Osteocyte (in vitro differentiated cells): ENCODE measurements at places on chromosomes 1 and 21. TPM values are rescaled to one million over a fixed set of nuclear protein-coding genes. Genes with fewer than 3 reads are reported as not detected.

DNA sequence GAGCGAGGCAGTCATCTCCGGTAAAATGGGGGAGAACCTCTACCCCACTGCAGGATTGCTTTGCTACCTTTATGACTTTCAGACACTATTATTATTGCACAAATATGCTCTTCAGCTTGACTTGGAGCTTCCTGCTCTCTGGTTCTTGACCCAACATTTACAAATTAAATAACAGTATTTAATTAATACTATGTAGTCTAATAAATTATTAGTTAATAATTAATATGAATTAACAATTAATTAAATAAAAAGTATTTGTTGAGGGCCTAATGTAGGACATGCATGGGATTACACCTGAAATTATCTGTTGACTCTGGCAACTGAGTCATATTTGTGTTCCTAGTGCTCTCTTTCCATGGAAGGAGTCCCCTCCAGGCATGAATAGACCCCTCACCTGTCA lies 359.9 kb downstream of the SIPA1L2 start:
- no peak for DNase-seq
- H3K27ac ChIP-seq: no peak overlapping the region
- H3K4me1 ChIP-seq: peaks cover 16% of the 10 kb centered on the region
- no peaks in the 10 kb centered on the region for H3K36me3 ChIP-seq
- no peaks in the 10 kb centered on the region for H3K27me3 ChIP-seq
- no peak overlapping the region for H3K4me3 ChIP-seq

The SLFNL1 gene
- total RNA-seq: 0.29 and 0.30 TPM in 2 replicates

- no peaks in the 10 kb centered on the region for H3K36me3 ChIP-seq
- H3K4me3 ChIP-seq: no peak overlapping the region
- no peaks in the 10 kb centered on the region for H3K27me3 ChIP-seq
- DNase-seq: no peak
Measured at GRCh38 chr1:180909462-180909976, 3.2 kb upstream of the KIAA1614 start.

DNA sequence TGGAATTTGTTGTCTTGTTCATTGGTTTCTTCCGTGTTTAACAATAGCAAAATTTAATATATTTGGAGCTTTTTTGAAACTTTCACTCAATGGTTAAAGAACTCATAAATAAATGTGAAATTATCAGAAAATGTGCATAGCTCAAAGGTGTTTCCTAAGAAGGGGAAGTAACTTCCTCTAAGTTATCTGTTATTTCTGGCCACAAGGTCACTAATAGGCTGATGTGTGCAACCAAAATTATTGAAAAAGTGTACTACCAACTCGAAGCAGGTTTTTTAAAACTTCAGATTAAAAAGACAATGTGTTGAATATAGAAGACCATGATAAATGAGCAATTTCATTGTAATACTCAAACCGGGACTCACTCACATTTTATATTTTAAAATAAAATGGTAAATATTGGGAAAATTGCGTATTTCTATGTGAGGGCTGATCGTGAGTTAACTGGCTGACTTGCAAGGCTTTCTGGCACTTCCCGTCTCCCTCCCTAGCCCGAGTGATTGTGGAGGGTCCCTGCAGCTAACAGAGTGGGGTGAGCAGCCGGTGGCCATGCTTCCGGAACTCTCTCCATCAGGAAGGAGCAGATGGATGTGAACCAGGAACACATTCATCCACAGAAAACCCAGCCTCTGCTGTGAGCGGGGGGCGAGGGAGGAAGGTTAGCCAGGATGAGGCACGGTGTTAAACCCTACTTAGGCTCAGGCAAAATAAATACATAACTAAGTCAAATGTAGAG lies 96.9 kb downstream of the ERG start:
- H3K36me3 ChIP-seq: peaks cover 12% of the 10 kb centered on the region
- no peak for DNase-seq
- H3K27me3 ChIP-seq: no peaks in the 10 kb centered on the region
- no peak overlapping the region for H3K27ac ChIP-seq

- no peak overlapping the region for H3K4me3 ChIP-seq
- H3K27me3 ChIP-seq: no peaks in the 10 kb centered on the region
- no peaks in the 10 kb centered on the region for H3K36me3 ChIP-seq
- peaks cover 37% of the 10 kb centered on the region for H3K4me1 ChIP-seq
Measured at GRCh38 chr1:2537784-2538115, 7.7 kb upstream of the HES5 start.

DNA sequence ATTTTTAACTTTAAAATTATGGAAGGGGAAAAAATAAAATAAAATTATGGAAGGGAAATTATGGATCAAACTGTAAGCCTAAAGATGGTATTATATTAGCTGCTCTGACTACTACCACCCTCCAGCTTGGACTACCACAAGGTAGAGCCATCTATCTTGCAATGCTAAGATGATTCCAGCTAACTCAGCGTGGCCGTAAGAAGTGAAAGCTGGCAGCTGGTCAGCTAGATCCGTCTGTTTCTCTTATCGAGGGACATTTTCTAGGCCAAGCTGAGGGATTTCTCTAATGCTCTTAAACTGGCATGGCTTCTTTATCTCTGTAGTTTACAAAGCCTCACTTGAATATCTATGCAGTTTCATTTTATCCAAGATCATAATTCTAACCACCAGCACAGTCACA lies 31.5 kb downstream of the LYST start:
- peaks cover 3% of the 10 kb centered on the region for H3K36me3 ChIP-seq
- H3K27me3 ChIP-seq: no peaks in the 10 kb centered on the region
- H3K27ac ChIP-seq: no peak overlapping the region
- peaks cover 7% of the 10 kb centered on the region for H3K4me1 ChIP-seq

DNA sequence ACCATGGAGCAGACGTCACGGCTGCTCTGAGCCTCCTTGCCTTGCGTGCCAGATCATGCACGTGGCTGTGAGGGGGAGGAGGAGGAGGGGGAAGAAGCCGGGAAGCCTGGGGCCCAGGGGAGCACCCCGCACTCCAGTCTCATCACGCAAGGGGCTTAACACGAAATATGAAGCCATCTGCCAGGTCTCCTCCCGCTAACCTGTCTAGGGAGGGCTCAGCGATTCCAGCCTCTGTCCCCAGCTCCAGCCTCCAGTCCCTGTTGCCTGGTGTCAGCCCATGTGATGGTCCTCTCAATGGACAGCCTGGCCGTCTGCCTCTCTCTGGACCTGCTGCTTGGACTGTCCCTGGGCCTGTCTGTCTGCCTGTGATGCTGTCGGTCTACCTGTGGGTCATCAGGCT lies 22.5 kb upstream of the C1QA start:
- no peaks in the 10 kb centered on the region for H3K4me1 ChIP-seq
- H3K27ac ChIP-seq: no peak overlapping the region
- DNase-seq: no peak
- no peaks in the 10 kb centered on the region for H3K36me3 ChIP-seq
